T-cell (primary cell): ENCODE measurements at places on chromosomes 4 and X. TPM values are rescaled to one million over a fixed set of nuclear protein-coding genes. Genes with fewer than 3 reads are reported as not detected.

- DNase-seq: no peak
Observed at GRCh38 chr4:181982437-181982836, 260.8 kb upstream of the TENM3 start.

- DNase-seq: no peak
Observed at GRCh38 chr4:83205760-83206159, 78.8 kb downstream of the COQ2 start.

- DNase-seq: no peak
Observed at GRCh38 chrX:118945921-118946320, 28.5 kb upstream of the LONRF3 start.

- no peak for DNase-seq
Observed at GRCh38 chrX:119376312-119376711, 22.8 kb upstream of the SLC25A43 start.

DNA sequence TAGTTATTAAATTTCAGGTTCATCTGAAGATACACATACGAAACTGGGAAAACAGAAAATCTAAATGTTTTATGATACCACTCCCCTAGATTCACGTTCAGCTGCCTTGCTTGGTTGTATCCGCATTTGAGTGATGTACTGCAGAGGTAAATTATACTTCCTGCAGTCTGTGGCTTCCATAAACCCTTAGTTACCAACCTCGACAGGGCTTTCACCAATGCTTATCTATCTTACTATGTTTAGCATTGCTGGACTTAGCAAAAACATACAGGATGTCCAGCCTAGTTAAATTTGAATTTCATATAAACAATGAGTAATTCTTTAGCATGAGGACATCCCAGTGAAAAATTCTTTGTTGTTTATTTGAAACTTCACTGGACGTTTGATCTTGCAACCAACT, 108.8 kb downstream of the TMA16 start:
- no peak for DNase-seq

DNA sequence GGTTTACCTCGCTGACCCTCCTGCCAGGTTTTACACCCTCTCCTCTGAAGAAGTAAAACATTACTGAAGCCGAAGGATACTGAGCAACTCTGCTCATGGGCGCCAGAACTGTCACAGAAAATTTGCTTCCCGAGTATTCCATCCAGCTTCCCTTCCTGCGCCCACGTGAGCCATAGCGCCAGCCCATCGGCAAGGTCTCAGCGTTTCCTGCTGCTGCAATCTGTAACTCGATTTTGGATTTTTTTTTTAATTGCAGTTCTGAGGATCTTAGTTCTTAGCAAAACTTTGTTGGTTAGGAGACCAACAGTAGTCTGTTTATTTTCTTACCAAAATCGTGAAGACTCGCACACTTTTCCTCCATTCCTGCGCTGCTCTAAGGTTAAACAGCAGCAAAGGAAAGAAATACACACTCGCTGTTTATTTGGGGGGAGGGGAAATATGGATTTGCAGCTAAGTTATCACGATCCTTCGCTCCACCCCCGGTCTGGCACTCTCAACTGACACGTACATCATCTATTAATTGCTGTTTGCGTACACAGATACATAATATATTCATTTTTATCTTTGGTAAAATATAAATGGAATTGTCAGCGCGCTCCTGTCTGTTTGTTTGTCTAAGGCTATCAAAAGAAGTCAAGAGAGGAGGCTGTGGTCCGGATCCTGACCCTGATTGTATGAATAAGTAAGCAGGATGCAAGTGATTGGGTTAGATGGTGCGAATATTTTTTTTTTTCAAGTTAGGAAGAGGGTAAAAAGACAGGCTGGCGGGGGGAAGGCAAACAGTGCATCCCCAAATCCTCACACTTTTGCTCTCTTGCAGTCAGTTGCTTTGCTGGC, at the start of gene TLL1:
Gene TLL1 (plus strand): TSS at position 777 of the 837 bp plus-strand sequence. CDS start 668 bp downstream, outside the sequence.
- no peak for DNase-seq

DNA sequence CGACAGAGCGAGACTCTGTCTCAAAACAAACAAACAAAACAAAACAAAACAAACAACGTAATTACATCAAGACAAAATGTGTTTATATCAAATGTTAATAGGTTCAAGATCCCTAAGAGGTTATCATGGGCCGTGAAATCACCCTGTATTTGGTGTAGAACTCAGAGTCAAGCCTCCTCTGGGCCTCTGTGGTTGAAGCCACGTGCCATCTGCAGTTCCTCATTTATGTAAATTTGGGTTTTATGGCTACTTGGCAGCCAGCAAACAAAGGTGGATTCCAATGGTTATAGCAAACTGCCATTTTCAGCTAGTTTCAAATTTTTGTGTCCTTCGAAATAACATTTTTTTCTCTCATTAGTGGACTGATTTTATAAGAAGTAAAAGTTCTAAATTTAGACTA, 16.4 kb downstream of the NSDHL start:
- no peak for DNase-seq

GRCh38 chrX:30864383-30864785, 24.7 kb downstream of the TAB3 start:
- DNase-seq: no peak

DNA sequence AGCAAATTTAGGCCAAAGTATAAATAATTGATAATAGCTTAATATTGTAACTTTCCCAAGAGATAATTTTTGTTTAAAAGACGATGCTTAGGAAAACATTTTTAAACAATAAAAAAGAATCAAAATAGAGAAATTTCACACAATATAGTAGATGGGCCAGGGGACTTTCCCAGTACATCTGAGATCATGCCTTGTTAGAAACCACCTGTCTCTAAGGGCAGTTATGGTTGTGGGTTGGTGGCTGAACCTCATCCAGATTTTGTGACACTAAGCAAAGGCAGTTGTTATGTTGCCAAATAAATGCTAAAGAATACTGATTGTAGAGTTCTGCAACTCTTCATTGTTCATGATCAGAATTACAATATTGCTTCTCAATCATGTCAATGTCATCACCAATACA, 270.6 kb downstream of the BANK1 start:
- DNase-seq: no peak

GRCh38 chr4:34148322-34148908, 2095.9 kb downstream of the ARAP2 start:
- DNase-seq: no peak

GRCh38 chrX:95703696-95704095, 980.9 kb upstream of the DIAPH2 start:
- DNase-seq: no peak

GRCh38 chr4:52645300-52645699, 13.8 kb downstream of the USP46 start:
- no peak for DNase-seq

GRCh38 chrX:41339148-41339547, 5.2 kb downstream of the DDX3X start:
- DNase-seq: no peak

GRCh38 chr4:8076023-8076422, 82.6 kb downstream of the ABLIM2 start:
- no peak for DNase-seq

- DNase-seq: no peak
Observed at GRCh38 chr4:101256222-101256621, 91.1 kb downstream of the PPP3CA start.

- DNase-seq: no peak
Observed at GRCh38 chr4:8167291-8167690, 8.7 kb upstream of the ABLIM2 start.

- DNase-seq: peak; percentile 8
Observed at GRCh38 chr4:76950052-76950955, 752 bp downstream of the SEPTIN11 start.

GRCh38 chr4:101155368-101155767, 192.0 kb downstream of the PPP3CA start:
- no peak for DNase-seq

Gene LPAR4
- not detected for total RNA-seq

Gene SYN1
- total RNA-seq: 1.3 TPM

Gene GIMD1
- total RNA-seq: not detected

Gene USP17L5
- not detected for total RNA-seq

Gene VSIG4
- 0.18 TPM for total RNA-seq

Gene NKRF
- 13.7 TPM for total RNA-seq
